NCI-H748 treated with DMSO at 0.1 percent for 48 hours (cell line): ENCODE measurements at places on chromosomes 6 and 20.

GRCh38 chr6:106070636-106071035 is 15.5 kb upstream of the PRDM1 start:
- DNase-seq = no peak

- DNase-seq = no peak
Observed at GRCh38 chr20:19974630-19975435, 42.3 kb upstream of the NAA20 start.

GRCh38 chr20:32583581-32584070 is 1.5 kb downstream of the NOL4L start:
- no peak for DNase-seq

- peak; percentile 39 for DNase-seq
Observed at GRCh38 chr6:97068211-97068610, 143.7 kb downstream of the KLHL32 start.

GRCh38 chr6:752438-752837 is 59.5 kb upstream of the EXOC2 start:
- DNase-seq = no peak

DNA sequence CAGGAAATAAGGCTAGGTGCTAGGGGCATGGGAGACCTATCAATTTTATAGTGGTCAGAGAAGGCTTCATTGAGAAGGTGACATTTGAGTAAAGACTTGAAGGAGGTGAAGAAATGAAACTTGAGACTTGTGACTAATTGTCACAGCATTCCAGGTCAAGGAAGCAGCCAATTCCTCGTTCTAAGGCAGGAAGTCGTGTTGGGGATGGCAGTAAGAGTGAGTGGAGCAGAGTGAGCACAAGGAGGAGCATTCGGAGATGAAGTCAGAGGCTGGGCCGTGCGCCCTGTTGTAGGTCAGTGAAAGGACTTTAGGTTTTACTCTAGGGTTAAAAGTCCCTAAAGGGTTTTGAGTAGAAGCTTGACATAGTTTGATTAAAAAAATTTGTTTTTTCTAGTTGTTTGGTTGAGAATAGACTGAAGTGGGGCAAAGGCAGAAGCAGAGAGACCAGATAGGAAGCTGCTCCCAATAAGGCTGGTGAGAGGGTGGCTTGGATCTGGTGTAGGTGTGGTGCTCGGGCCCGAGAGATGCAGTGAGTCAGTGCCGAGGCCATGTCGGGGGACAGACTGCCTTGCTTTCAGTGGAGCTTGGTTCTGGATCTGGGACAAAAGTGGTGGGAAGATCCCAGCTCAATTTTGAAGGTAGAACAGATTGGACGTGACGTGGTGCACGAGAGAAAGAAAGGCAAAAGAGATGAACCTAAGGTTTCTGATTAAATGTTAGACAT is 2.6 kb upstream of the RSPH3 start:
- no peak for DNase-seq

- no peak for DNase-seq
Observed at GRCh38 chr6:111238464-111239119, 151.3 kb downstream of the SLC16A10 start.

DNA sequence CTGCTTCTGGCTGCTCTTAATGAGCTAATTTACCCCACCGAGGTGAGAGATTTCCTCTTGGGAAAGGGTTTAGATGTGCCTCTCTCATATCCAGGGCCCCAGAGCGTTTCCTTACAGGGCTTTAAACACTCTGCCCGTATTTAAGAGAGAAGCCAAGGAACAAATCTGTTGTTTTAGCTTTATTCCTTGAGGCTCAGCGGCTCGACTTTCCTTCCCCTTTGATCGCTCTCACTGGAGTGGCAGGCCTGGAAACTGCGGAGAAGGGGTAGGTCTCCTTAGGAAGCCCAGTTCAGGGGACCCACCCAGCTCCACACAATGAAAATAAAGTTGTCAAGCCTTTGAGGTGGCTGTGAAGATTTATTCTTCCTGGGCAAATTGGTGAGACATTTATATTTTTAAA is 132.0 kb upstream of the JAG1 start:
- no peak for DNase-seq

- peak; percentile 28 for DNase-seq
Observed at GRCh38 chr6:84082689-84083265, 49.2 kb downstream of the MRAP2 start.

GRCh38 chr6:43983632-43984031 is 143.6 kb downstream of the MRPL14 start:
- peak; percentile 89 for DNase-seq

GRCh38 chr6:142947714-142948480 is 2.9 kb upstream of the HIVEP2 start:
- DNase-seq = no peak

- DNase-seq = no peak
Observed at GRCh38 chr20:19913927-19914614, 103.1 kb upstream of the NAA20 start.

DNA sequence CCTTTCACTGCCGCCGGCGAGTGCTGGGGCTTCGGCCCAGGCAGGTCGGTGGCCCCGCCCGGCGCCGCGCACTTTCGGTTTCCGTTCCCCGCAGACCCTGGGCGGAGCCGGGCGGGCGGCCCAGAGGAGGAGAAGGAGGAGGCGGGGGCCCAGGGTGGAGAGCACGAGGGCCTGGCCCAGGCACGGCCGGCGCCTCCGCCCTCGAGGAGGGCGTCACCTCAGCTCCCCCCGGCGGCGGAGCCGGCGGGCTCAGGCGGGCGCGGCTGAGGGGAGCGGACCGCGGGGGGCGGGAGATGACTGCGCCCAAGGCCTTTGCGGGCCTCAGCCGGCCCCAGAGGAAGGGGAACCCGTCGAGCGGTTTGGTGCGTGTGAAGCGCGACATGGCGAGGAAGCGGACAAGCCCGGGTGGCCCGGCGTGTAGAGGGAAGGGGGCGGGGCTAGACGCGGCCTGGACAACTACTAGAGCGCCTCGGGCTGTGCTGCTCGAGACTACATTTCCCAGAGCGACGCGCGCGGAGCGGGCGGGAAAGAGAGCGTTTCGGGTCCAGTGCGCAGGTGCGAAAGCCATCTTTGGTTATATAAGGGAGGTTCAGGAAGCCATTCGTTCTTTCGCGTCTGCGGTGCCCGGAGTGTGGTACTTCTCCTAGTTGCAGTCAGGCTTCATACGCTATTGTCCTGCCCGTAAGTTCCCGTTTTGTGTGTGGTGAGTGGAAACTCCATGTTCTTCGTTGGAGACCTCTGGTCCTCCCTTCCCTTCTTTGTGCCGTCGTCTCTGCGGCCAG is at the start of gene ZNFX1:
TSS of gene ZNFX1 (minus strand) at position 22 of the 782 bp plus-strand sequence. CDS start 2,218 bp downstream, outside the sequence.
- DNase-seq = peak; percentile 86
